Neuronal stem cell (in vitro differentiated cells): ENCODE measurements at places on chromosomes 12 and 14.

GRCh38 chr14:97634751-97635150, 837.6 kb downstream of the VRK1 start:
- DNase-seq = no peak

DNA sequence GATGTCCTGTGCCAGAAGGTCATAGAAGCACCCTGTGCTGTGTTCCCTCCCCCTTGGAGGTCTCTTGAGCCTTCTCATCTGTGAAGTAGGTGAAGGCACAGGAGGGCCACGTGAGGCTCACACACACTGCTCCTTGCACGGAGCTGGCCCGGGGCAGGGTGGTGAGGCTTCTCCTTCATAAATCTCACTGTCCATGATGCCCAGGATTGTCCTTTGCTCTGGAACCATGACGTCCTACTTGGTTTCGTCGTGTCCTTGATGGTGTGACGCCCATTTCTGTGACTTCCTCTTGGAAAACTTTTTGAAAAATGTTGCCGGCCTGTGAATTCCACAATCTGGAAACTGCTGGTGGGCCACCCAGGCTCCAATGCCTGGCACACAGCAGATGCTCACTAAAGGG, 34.4 kb downstream of the SH2B3 start:
- no peak for DNase-seq

DNA sequence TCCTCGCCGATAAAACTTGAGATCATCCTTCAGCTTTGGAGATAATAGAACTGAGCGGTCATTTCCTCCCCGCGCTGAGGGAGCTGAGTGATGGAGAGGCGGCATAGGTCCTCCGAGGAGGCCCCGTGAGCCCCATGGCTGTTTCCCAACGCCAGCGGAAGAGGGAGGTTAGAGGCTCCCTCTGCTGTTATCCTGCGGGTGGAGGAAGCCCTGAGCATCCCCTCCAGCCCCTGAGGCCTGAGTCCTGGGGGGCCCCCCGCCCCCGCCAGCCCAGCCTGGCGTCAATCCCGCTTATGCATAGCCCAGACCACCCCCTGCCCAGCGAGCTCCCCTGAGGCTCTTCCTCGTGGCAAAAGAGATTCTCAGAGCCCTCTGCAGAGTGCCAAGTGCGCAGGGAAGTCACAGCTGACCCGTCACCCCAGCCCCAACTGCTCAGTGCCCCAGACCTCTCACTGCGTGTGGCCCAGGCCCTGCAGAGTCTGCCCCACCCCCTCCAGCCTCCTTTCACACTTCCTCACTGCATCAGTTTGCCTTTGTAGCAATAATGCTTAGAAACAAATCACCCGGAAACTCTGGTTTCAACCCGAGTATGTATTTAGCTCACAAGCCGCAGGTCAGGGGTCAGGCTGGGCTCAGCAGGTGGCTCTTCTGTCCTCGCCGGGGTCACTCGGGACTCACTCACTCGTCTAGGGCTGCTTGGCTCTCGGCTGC, 44.7 kb upstream of the GALNT9 start:
- peak; percentile 54 for DNase-seq

DNA sequence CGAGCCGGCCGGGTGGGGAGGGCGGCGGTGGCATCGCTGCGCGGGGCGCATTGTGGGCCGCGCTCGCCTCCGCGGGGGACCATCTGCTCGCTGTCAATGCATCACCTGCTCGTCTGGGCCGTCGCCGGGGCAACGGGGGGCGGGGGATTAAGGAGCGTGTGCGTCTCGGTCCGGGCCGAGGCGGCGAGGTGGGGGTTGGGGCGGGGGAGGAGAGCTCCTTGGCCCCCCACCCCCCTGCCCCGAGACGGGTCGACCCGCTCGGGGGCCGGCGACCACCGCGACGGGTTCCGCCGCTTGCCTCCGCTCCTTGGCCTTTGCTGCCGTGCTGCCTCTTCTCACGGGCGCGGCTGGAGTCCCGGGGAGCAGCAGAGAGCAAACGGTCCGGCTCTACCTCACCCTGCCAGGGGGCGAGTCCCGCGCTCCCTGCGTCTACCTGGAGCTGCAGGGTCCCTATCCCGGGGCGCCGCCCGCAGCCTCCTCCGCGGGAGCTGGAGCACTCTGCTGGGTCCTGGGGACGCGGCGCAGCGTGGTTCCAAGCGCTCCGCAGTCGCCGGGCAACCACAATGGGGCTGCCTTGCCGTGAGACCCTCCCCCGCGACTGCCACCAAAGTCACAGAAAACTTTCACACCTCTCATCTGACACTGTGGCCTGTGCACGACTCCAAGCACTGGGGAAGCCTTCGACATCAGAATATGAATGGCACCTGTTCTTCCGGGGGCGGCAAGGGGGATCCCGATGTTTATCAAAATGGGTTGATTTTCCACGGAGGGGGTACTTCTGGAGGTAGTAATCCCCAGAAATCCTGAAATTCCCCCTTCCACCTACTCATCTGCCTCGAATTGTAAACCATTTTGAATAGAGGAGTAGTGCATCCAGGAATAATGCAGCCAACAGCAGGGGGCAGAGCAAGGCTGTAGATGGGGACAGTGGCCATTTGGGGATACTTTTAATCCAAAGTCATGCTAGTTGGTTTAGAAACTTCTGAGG, at the start of gene C12orf42:
Gene C12orf42, minus strand, starts transcription at position 500 of the 988 bp plus-strand sequence. CDS start 17,542 bp downstream, outside the sequence.
- DNase-seq = peak; percentile 82

- DNase-seq = no peak
These were observed 107.1 kb upstream of the SLCO1C1 start for GRCh38 chr12:20588042-20588441.

- DNase-seq = no peak
These were observed 138.5 kb downstream of the KICS2 start for GRCh38 chr12:64083285-64084210.

GRCh38 chr14:34064349-34064748, 113.5 kb upstream of the EGLN3 start:
- no peak for DNase-seq

GRCh38 chr12:32024884-32025592, 65.8 kb downstream of the RESF1 start:
- no peak for DNase-seq

DNA sequence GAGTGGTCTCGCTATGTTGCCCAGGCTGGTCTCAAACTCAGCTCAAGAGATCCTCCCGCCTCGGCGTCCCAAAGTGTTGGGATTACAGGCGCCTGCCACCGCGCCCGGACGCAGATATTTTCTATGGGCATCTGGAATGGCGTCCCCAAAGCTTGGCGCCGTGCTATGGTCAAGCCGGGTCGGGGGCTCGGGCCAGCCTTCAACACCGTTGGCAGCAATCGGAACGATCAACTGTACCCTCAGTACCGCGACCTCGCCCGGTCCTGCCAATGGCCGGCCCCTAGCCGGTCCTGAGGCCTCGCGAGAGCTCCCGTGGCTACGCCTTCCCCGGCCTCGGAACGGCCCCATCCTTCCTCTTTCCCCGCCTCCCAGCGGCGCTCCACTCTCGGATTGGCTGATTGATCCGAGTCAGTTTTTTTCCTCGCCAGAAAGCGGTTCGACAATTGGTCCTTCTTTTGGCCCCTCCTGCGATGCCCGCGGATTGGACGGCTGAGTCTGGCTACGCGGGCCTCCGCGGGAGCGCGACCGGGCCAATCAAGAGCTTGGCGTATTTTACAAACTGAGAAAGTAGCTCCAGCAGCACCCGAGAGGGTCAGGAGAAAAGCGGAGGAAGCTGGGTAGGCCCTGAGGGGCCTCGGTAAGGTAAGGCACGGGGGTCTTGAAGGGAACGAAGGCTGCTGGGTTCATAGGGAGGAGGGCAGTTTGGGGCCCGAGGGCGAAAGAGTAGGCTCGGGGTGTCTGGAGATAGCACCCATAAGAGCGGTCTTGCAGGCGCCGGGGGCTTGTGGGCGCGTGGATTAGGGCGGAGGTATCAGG, at the start of gene TROAP:
Gene TROAP, plus strand, starts transcription at position 548 of the 816 bp plus-strand sequence. CDS start 354 bp downstream, outside the sequence.
- peak; percentile 98 for DNase-seq

- DNase-seq = no peak
These were observed 9.4 kb downstream of the CDCA4 start for GRCh38 chr14:105011312-105011990.

- no peak for DNase-seq
These were observed 61.5 kb downstream of the SPATS2 start for GRCh38 chr12:49428793-49429192.

- no peak for DNase-seq
These were observed 244.9 kb upstream of the DIO2 start for GRCh38 chr14:80456209-80456608.

GRCh38 chr12:56387152-56387736, 24.6 kb upstream of the APOF start:
- DNase-seq = no peak

DNA sequence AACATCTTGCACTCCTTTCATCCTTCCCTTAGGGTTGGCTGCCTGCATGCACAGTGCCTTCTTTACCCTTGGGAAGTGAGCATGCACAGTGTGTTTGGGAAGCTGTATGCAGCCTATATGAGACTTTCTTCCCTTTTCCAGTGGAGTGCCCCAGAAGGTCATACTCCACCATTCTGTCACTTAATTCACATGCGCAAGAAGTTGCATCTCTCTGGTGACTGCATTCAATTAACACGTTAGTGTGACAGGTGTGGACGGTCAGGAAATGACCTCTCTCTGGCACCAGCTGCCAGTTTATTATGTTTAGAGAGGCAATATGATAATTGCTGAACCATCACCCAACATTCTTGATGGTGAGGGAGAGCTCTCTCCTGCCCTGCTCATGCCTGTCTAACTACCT, 770.0 kb downstream of the FLRT2 start:
- no peak for DNase-seq

DNA sequence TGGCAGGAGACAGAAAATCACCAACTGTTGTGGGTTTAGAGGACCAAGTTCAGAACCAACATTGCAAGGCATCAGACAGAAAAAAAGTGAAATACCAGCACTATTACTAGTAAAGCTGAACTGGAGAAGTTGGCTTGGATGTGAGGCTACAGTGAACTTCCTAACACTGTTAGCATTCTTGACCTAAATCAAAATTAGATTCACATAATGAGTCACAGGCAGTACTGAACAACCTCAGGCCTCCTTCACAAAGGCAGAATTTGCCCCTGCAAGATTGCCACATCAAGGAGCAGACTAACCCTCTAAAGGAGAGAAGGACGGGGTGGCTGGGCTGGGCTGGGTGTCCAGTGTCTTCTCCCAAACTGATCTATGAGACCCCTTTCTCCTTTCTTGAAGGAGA, 539.7 kb downstream of the SNAPC1 start:
- DNase-seq = no peak

DNA sequence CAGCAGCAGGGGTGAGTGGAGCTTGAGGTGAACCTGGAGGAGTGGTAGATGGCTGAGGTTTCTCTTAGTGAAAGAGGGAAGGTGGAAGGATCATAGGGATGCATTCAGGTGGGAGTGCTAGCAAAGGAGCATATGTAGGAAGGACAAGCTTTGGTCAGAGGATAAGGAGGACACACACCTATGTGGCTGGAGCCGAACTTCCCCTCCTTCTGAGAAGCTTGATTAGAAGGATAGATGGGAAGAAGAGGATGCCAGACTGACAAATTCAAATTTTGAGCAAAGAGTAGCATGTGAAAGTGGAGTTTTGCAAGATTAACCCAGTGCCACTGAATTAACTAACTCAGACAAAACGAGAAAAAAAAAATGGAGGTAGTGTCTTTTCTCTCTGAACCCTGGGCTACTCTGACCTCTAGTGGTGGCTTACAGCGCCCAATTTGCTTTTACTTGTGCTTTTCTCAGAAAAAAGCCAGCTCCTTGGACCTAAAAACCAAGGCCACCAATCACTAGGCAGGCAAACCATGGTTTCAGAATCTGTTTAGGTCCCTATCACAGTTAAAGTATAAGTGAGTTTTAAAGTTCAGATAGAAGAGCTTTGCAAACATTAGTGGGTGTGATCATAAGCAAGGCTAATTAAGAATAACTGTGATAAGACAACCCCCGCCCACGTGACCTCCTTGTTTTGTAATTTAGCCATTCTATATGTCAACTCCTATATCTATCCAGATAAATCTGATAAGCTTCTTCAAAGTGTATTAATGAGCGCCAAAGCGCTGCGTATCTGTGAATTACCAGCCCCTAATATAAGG, 15.5 kb downstream of the EMP1 start:
- peak; percentile 65 for DNase-seq

- DNase-seq = no peak
These were observed 923 bp downstream of the STAT2 start for GRCh38 chr12:56358836-56359532.

DNA sequence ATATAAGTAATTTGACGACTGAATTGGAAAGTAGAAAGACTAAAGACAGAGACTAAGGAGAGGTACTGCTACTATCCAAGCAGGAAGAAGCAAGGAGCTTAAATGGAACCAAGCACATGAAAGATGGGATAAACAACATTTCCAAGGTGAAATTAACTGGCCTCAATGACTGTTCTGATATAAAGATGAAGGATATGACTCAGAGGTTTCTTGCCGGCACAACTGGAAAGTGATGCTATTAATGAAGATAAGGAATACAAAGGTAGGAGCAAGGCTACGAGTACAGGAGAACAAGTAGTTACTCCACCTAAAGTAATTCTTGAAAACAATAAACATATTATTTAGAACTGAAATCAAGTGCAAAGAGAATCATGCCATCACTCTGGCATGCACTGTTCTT, 6.4 kb downstream of the SNX6 start:
- DNase-seq = no peak

- DNase-seq = peak; percentile 4
These were observed 184.6 kb upstream of the NAV3 start for GRCh38 chr12:77645966-77646598.

DNA sequence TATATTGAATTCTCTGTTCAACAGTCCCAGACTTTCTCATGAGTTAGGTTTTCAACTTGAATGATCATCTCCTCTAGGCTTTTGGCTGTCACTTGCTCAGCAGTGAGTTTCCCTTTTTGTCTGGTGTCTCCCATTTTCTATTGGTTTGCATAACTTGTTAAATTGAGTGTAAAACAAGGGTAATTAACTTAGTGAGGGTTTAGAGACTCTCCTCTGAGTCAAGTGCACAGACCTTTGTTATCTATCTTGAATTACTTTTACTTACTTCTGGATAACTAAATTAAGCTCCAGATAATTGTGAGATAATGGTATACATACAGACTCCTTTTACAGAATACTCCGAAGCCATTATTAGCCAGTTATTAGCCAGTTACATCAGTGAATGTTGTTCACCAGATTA, 22.0 kb downstream of the MLXIP start:
- no peak for DNase-seq

DNA sequence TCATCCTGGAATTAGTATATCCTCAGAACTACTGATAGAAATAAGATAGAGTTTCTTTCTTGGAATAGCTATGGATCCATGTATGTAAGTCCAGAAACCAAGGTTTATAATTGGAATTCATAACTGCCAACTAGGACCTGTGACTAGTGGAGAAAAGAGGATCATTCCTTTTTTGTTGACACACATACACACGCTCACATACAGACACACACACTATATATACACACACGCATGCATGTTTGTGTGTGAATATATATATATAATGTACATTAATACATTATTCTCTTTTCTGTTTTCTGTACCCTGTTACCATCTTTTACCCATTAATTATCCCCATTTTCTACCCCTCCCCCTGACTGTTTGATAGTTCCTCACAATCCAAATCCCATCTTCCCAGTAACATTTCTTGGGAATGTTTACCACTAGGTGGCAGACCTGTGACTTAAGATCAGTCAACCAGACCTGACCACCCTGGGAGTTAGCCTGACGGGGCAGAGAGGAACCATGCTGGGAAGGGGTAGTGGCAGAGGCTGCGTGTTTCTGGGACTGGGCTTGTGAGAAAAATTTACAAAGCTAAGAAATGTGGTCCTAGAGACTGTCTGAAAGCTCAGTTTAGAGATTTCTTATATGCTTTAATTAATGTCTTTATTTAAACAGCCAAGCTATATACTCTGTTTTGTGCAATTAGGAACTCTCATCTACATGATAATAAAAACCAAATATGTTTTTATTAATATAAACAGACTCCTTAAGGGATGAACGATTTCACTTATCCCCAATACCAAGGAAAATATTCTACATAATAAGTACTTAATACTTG, 308.0 kb downstream of the PPFIA2 start:
- peak; percentile 61 for DNase-seq

- no peak for DNase-seq
These were observed 75.3 kb upstream of the AMN1 start for GRCh38 chr12:31804185-31804504.
